Gastrocnemius medialis (tissue), 4 donors: ENCODE measurements at places on chromosomes 6 and 20. TPM values are rescaled to one million over a fixed set of nuclear protein-coding genes. Genes with fewer than 3 reads are reported as not detected.

DNA sequence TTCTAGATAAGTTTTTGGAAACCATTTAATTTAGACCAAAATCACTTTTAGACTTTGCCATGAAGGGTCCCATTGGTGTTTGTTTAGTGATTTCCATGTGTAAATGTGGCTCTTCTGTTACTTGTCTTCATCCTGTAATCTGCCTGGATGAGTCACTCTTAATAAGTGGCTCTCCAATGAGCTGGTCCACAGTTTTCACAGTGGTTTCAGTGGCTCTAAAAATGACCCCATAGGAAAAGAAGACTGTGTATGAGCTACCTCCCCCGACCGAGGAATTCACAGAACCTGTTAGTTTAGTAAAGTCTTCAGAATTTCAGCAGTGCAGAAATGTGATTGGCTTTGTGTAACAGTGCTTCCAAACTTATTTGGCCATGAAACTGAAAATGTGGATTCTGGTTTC is 492.0 kb upstream of the MARCKS start:
- no peak overlapping the region for H3K4me3 ChIP-seq
- H3K4me1 ChIP-seq = no peaks in the 10 kb centered on the region
- H3K36me3 ChIP-seq = no peaks in the 10 kb centered on the region
- DNase-seq = no peak
- no peaks in the 10 kb centered on the region for H3K27me3 ChIP-seq

The SLC22A7 gene
- total RNA-seq = not detected

DNA sequence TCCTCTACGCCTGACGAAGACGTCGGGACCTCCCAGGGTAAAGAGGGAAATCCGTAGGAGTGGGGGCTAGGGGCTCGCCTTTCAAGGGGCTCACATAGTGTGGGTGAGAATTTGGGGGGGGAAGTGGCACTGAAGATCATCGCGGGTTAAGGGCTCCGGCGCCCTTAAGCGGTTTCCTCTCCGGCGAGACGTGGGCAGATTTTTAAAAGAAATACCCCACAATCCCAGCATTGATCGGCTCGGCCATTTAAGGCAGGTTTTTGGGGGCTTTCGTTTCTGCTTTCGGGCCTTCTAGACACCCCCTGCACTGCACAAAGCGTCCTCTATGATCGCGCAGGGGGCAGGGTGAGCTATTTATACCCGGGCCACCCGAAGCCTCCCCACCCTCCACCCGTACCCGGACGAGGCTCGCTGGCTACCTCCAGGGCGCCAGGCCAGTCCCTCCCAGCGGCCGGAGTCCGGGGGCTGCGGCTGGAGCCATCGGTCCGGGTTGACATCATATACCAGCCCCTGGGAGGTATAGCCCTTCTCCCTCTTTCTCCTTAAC is 1.2 kb downstream of the NKX2-2 start:
- H3K4me1 ChIP-seq = peaks cover 47% of the 10 kb centered on the region
- no peaks in the 10 kb centered on the region for H3K36me3 ChIP-seq
- no peak overlapping the region for H3K27ac ChIP-seq
- H3K4me3 ChIP-seq = peak overlapping the region; percentile 41

DNA sequence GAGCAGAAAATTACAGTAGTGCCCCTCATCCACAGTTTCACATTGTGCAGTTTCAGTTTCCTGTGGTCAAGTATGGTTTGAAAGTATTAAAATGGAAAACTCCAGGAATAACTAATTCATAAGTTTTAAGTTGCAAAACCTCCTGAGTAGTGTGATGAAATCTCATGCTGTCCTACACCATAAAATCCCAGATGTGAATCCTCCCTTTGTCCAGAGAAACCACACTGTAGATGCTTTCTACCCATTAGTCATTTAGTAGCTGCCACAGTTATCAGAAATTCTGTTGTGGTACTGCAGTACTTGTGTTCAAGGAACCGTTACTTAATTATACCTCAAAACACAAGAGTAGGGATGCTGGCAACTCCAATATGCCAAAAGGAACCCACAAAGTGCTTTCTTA is 74.7 kb downstream of the PTCHD4 start:
- no peak overlapping the region for H3K27ac ChIP-seq
- H3K4me1 ChIP-seq = no peaks in the 10 kb centered on the region
